ENCODE measurements at places on chromosomes 3 and 15.

DNA sequence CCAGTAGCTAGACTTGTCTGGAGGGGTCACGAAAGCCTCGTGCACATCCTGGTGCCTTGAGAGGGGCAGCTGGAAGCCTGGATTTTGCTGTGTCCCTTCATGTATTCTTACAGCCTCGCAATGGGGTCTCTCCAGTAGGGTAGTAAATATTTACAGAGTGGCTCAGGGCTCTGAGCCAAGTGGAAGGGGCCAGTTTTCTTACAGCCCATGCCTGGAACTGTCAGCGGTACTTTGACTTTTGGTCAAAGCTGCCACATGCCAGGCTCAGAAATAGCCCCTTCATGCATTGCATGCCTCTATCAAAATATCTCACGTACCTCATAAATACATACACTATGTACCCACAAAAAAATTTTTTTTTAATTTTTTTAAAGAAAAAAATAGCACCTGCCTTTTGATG, 119.2 kb downstream of the OSBPL10 start:
- H3K36me3 ChIP-seq, result no peaks in the 10 kb centered on the region
- H3K27me3 ChIP-seq, result no peaks in the 10 kb centered on the region
- peaks cover 1% of the 10 kb centered on the region for H3K4me1 ChIP-seq
- no peak overlapping the region for H3K27ac ChIP-seq

- no peaks in the 10 kb centered on the region for H3K36me3 ChIP-seq
- H3K27me3 ChIP-seq, result no peaks in the 10 kb centered on the region
- peaks cover 1% of the 10 kb centered on the region for H3K4me1 ChIP-seq
- H3K27ac ChIP-seq, result no peak overlapping the region
- no peak overlapping the region for H3K4me3 ChIP-seq
These were observed 29.8 kb downstream of the NFKBIZ start for GRCh38 chr3:101879102-101879501.

- H3K4me1 ChIP-seq, result peaks cover 2% of the 10 kb centered on the region
- no peaks in the 10 kb centered on the region for H3K27me3 ChIP-seq
- no peak overlapping the region for H3K4me3 ChIP-seq
- H3K27ac ChIP-seq, result no peak overlapping the region
- no peak for DNase-seq
These were observed 97.9 kb upstream of the NANOGP8 start for GRCh38 chr15:35182841-35183479.

GRCh38 chr3:160016972-160017371, 28.3 kb downstream of the IL12A start:
- no peaks in the 10 kb centered on the region for H3K27me3 ChIP-seq
- no peak overlapping the region for H3K4me3 ChIP-seq
- H3K36me3 ChIP-seq, result peaks cover 3% of the 10 kb centered on the region
- DNase-seq, result no peak
- no peak overlapping the region for H3K27ac ChIP-seq
- H3K4me1 ChIP-seq, result peaks cover 34% of the 10 kb centered on the region

DNA sequence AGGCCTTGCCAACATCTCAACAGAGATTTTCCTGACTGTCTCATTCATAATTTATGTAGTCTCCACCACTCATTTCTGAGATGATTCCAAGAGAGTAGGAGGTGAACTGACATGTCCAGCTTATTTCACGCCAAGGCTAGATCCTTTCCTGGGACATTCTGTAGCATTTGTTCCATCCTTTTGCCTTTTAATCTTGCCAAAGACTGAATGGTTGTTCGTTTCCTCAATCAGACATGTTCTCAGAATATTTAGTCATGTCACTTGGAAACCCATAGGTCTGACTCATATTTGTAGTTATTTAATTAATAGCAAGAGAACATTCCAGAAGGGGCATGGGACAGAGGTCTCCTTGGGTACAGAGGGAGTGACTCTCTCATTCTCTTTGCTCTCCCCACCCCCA, 80.9 kb downstream of the DHX36 start:
- DNase-seq, result no peak
- no peak overlapping the region for H3K4me3 ChIP-seq
- no peaks in the 10 kb centered on the region for H3K36me3 ChIP-seq
- no peaks in the 10 kb centered on the region for H3K27me3 ChIP-seq
- H3K27ac ChIP-seq, result no peak overlapping the region
- H3K4me1 ChIP-seq, result no peaks in the 10 kb centered on the region

DNA sequence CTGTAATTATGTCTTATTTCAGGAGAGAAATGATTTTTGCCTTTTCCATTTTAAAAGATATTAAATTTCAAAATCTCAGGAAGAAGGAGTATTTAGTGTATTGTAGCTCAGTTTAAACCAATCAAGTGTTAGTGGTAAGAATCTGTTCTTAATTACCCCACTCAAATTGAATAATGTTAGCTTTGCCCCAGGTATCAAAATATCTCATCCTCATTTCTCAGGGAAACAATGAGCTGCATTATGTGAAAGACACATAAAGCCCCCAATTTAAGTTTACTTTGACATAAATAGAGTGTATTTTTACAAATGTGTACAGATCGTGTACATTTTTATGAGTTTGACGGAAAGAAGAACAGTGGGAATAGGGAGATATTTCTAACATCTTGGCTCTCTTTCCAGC, 317.4 kb upstream of the RARB start:
- no peak overlapping the region for H3K27ac ChIP-seq
- no peaks in the 10 kb centered on the region for H3K4me1 ChIP-seq
- H3K4me3 ChIP-seq, result no peak overlapping the region
- H3K36me3 ChIP-seq, result no peaks in the 10 kb centered on the region
- no peak for DNase-seq
- no peaks in the 10 kb centered on the region for H3K27me3 ChIP-seq

DNA sequence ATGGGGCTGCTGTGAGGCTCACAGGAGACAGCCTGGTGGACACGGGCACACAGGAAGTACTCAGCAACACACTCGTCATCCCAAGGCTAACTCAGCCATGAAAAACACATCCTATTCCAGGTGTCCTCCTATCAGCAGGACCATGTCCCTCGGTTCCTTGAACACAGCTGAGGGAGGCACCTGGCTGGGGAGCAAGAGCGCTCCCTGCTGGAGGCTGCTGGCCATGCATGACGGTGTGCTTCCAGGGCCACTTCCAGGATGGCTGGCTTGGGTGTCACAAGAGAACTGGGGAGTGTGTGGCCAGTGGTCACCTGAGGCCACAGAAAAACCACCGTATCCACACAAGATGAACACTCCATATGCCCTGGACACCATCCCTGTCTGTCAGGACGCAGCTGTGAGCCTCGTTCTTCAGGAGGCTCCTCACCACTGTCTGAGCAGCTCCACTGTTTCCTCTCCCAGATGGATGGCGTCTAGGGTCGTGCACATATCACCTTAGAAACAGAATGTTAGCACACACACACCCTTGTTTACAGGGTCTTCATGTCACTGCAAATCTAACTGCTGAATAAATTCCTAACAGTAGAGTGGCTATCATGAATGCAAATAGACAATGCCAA, 31.0 kb downstream of the POC1A start:
- DNase-seq, result peak; percentile 64
- peaks cover 11% of the 10 kb centered on the region for H3K4me1 ChIP-seq
- H3K27ac ChIP-seq, result no peak overlapping the region
- H3K27me3 ChIP-seq, result no peaks in the 10 kb centered on the region

DNA sequence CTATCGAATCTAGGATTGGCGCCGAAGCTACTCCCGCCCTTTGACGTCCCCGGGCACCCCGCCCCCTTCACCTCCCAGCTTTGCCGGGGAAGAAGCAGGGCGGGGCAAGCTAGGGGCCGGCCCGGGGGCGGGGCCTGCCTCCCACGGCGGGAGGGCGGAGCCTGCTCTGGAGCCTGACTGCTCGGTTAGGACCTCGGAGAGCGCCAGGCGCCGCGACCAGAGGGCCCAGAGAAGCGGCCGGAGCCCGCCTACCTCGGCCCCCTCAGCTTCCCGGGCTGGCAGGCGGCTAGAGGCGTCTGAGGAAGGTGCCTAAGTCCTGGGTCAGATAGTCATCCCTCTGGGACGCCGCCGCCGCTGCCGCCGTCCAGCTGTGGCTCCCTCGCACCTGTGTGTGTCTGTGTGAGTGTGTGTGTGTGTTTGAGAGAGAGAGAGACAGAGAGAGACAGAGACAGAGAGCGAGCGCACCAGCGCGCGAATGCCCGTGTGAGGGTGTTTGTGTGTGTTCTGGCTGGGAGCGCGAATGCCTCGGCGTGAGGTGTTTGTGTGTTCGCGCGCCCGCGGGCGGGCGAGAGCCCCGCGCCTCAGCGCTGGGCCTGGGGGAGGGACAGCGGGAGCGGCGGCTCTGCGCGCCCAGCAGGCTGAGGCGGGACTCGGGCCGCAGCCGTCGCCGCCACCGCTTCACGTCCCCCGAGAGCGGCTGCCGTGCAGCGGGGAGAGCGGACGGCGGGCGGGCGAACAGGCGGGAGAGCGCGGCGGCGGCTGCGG, at the start of gene STXBP5L:
STXBP5L (plus strand) TSS at position 176 of the 765 bp plus-strand sequence. CDS start 1,374 bp downstream, outside the sequence.
- DNase-seq, result peak; percentile 45
- H3K27ac ChIP-seq, result no peak within 1 kb of the TSS
- H3K27me3 ChIP-seq, result peaks cover 43% of the 10 kb centered on the region
- peaks cover 10% of the 10 kb centered on the region for H3K4me1 ChIP-seq

DNA sequence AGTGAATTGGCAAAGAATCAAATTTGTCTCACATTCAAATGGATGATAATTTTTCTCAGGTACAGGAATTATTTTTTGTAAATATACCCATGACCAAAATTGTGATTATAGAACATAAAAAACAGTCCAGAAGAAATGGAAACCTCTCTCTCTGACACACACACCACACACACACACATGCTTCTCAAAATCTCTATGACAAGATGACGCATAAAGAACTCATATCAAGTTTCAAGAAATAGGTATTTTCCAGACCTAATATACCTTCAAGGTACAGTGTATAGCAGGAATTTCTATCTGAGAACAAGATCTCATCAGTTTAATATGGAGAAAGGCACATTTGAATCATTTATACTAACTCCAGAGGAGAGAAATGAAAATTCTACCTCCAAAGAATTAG, 1069.1 kb upstream of the ALCAM start:
- H3K4me1 ChIP-seq, result no peaks in the 10 kb centered on the region
- no peak for DNase-seq
- H3K36me3 ChIP-seq, result no peaks in the 10 kb centered on the region
- H3K4me3 ChIP-seq, result no peak overlapping the region
- H3K27me3 ChIP-seq, result no peaks in the 10 kb centered on the region

- no peak overlapping the region for H3K27ac ChIP-seq
- H3K27me3 ChIP-seq, result no peaks in the 10 kb centered on the region
- H3K4me3 ChIP-seq, result no peak overlapping the region
These were observed 341.4 kb downstream of the CNTN3 start for GRCh38 chr3:74273091-74273490.

DNA sequence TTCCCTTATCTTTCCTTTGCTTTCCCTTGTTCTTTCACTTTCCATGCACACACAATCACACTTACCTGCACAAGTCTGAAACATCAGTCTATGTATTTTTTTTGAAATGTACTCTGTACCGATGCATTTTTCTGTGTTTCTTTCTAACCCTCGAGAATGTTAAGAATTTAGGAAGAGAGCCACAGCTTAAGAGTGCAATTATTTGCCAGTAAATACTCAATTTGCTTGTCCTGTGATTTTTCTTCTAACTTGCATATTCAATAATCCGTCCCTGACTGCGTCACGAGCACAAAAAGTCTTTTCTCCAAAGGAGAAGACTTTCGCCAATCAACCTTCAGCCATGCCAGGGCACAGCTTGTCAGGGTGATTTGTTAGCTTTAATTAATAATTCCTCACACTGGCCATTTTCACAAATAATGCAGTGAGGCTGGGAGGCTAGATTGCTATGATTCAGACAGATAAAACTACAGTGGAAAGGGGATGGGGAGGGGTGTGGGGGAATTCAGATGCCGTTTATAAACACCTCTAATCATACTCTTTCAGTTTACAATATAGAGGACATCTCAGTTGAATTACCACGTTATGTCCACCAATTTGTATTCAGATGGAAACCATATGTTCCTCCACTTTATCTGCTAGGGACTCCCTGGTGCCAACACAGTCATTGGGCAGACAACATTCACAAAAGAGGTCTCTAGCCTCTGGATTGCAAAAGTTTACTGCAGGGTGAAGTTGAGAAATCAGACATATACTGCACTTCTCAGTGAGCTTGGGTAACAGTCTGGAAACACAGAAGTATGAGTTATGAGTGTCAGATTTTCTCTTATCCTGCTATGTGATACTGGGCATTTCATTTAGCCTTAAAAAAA, 388.0 kb downstream of the ZBTB20 start:
- no peak overlapping the region for H3K4me3 ChIP-seq
- no peak overlapping the region for H3K27ac ChIP-seq
- DNase-seq, result no peak
- H3K27me3 ChIP-seq, result no peaks in the 10 kb centered on the region
- no peaks in the 10 kb centered on the region for H3K36me3 ChIP-seq

- no peaks in the 10 kb centered on the region for H3K36me3 ChIP-seq
- no peaks in the 10 kb centered on the region for H3K4me1 ChIP-seq
- no peak for DNase-seq
- no peaks in the 10 kb centered on the region for H3K27me3 ChIP-seq
- no peak overlapping the region for H3K27ac ChIP-seq
These were observed 64.3 kb downstream of the SCN11A start for GRCh38 chr3:38987456-38987855.

GRCh38 chr3:128322030-128323022, 144.4 kb downstream of the DNAJB8 start:
- peak; percentile 9 for DNase-seq
- H3K4me3 ChIP-seq, result no peak overlapping the region
- H3K36me3 ChIP-seq, result no peaks in the 10 kb centered on the region
- H3K4me1 ChIP-seq, result peaks cover 13% of the 10 kb centered on the region
- H3K27me3 ChIP-seq, result no peaks in the 10 kb centered on the region

DNA sequence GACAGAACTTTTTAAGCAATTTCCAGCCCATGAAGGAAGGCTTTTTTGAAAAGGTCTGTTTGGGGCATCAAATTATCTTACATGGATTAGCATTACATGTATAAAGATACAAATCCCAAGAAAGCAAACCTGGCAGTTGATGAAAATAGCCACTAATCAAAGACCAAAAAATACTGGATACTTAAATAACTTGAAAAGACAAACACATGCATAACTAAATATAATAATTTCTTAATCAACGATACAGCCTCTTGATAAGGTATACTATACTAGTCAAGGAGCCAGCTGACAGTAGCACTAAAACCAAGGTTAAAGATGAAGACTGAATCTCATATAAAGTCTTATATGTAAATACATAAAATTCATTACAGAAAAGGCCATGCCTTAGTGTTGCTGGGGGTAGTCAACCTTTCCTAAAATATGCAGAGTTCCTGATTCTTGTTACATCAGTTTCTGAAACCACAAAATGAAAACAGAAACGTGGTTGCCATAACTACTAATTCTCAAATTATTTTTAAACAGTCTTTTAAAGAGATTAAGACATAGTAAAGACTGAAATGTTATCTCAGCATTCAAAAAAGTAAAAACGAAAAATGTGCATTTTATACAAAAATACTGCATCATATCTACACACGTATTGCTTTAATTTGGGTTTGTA, 2.0 kb downstream of the ANKRD28 start:
- H3K4me3 ChIP-seq, result peak overlapping the region; percentile 98
- no peak for DNase-seq
- peak overlapping the region; percentile 98 for H3K27ac ChIP-seq
- H3K36me3 ChIP-seq, result peaks cover 41% of the 10 kb centered on the region
- no peaks in the 10 kb centered on the region for H3K27me3 ChIP-seq

Measured in T-helper 2 cell treated with Interferon-gamma antibody and Interleukin-4, amounts not matched to agents 5 μg/mL and 100 μg/mL, for 36 hours (primary cell).